ENCODE measurements at places on chromosomes 7 and 10.

GRCh38 chr7:106128836-106129235, 16.7 kb upstream of the SYPL1 start:
- DNase-seq = no peak

DNA sequence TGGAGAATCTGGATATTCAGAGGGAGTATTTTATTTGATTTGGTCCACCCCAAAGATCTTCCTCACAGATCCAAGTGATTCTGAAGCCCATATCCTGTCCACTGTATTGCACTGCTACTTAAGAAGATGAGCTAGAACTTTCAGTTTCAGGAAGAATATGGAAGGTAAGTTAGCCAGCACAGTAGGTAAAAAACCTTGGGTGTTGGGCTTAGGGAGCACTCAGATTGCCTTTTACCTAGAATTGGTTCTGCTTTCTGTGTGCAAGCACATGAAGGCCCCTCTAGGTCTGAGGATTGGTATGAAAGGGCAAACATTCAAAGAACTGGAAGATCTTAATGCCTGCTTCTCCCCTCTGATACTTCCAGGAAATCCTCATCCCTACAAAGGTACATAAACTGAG, 146.7 kb upstream of the COL1A2 start:
- DNase-seq = no peak

DNA sequence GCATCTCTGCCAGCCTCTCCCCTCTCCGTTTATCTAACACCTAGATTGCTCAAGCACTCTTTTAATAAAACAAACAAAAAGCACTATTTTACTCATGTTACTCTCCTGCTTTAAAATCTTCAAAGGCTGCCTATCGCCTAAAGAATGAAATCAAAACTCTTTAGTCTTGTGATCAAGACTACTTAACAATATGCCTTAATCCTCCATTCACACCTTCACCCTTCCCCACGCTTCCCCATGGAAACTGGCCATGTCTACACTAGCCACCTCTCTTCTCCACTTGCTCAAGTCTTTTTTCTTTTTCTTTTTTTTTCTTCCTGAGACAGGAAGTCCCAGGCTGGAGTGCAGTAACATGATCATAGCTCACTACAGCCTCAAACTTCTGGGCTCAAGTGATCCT, 47.8 kb upstream of the TMEM213 start:
- no peak for DNase-seq

DNA sequence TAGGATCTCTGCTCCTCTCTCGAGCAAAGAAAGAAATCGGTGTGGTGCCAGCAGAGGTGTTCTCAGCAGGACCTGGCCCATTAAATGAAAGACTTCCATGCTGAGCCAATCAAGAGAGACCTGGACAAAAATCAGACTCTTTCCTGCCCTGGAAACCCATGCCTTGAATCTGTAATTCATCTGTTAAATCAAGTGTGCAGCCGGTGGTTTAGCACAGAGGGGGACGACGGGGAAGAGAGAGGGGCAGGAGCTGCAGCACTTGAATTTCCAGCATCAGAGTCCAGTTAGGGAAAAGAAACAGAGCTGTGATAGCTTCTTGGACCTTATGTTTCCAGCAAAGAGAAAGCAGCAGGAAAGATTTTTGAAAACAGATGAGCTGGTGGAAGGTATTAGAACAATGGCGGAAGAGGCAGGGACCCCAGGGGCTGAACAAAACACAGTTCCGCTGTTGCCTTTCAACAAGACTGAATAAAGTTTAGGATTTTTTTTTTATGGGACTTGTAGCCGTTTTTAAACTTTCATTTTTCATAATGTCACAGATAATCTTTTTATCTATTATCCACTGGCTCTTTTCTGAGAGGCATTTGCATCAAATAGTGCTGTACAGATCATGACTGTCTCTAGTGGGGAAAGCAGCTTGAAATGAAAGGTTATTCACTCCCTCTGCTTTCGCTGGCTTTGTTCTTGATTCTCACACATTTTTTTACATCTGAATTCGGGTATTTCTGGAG, 543.6 kb upstream of the GALNT17 start:
- DNase-seq = no peak

GRCh38 chr10:30868611-30869010, 163.1 kb downstream of the ZNF438 start:
- DNase-seq = no peak

DNA sequence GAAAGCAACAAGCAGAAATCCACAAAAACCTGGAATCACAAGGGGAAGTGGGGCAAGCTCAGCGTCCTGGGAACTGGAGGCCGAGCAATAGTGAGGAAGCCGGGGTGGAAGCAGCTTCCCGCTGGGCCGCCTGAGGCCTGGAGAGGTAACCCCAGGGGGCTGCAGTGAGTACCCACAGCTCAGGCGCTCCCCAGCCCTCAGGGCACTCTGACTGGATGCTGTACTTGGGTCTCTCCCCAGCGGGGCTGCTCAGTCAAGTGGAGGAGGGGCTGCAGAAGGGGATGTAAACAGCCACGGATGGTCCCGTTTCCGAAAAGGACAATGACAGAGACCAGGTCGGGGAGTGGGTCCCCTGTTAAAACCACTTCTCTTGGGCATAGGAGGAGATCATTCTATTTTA, 50.3 kb downstream of the SLIT1 start:
- DNase-seq = no peak

DNA sequence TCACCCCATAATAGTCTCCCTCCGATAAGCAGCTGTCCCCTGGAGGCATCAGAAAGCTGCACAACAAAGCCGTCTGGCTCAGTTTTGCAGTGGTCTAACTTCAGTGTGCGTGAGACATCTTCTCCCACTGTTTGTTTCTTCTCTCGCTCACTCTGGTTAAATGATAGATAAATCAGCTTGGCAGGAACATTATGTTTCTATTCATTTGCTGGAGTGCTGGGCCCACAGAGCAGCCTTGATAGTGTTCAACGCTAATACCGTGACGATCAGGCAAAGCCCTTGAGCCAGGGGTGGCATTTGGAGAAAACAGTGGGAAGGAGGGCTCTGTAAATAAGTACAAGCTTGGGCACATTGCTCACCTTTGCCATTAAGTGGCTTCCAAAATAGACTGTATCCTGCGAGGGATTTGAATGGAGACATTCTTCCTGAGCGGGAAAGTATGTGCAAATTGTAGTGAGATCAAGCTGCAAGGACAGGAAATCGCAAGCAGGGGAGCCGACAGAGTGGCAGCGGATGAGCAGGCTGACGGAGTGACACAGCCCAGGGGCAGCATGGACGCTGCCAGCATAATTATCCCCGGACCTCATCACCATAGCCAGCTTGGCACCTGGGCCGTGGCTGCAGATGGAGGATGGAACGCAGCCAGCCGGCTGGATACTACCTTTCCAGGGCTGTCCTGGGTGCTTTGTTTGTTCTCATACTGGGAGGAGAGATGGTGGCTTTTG, 256.8 kb upstream of the FZD8 start:
- no peak for DNase-seq

DNA sequence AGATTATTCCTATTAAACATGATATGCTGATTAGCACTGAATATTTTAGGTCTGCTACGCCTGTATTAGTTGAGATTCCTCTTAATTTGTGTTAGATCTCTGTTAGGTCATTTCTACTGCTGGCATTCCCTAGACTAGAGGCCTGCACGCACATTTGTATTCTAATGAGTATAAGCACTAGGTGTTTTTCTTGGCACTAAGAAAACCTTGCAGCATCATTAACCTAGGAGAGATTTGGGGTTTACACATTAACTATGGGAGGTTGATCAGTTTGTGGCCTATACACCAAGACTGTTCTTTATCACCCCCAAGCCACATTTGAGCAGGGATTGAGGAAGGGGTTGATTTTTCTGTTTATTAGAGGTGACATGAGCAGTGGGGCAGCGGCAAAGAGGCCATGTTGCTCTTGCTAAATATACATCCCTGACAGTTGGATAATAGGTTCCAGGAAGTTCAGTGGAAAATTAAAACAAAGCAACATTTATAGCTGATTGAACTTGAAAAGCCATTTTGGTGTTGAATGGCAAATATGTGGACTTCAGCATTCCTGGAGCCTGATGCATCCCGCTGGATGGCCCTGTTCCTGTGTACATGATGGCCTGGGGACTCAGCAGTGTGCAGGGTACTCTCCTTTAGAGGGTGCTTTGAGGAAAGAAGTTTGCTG, 65.2 kb downstream of the GBF1 start:
- DNase-seq = no peak

DNA sequence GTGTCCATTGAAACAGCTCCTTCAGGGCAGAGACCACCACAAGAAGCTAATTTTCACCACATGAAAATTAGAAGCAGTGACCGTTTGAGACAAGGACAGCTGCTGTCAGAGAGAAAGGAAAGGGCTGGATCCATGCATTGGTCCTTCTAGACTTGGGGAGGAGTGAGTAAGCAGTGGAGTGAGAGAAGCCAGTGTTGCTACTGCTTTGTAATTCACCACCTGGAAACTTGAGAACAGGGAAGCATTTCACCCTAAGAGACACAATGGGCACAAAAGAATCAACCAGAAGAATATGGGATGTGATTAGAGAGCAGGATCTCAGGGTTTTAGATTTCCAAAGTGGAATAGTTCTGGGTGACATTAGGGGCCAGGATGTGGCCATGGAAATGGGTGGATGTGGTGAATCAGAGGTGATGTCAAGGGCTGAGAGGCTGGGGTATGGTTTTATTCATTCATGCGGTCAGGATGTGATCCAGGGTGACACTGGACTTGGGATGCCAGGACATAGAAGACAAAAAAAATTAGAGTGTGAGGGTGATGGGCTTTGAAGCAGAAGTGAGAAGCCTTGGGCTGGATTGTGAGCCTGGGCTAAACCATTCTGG, 61.6 kb downstream of the DENND11 start:
- DNase-seq = no peak

DNA sequence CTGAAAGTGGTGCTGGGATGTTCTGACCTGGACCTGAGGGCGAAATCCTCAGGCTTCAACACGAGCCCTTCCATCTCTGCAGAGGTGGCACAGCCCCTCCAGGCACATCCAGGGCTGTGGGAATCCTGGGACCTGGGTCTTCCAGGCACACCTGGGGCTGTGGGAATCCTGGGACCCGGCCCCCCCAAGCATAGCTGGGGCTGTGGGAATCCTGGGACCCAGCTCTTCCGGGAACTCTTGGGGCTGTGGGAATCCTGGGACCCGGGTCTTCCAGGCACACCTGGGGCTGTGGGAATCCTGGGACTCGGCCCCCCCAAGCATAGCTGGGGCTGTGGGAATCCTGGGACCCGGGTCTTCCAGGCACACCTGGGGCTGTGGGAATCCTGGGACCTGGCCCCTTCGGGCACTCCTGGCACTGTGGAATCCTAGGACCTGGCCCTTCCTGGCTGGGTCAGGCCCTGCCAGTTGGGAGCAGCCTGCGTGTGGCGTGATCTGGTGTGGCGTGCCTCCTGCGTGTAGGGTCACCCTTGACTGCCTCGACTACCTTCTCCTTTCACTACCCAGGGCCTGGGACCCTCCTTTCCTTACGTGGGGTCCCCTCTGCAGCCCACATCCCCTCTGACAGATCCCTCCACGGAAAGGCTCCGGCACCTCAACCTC, 124.0 kb downstream of the WDR37 start:
- DNase-seq = no peak

DNA sequence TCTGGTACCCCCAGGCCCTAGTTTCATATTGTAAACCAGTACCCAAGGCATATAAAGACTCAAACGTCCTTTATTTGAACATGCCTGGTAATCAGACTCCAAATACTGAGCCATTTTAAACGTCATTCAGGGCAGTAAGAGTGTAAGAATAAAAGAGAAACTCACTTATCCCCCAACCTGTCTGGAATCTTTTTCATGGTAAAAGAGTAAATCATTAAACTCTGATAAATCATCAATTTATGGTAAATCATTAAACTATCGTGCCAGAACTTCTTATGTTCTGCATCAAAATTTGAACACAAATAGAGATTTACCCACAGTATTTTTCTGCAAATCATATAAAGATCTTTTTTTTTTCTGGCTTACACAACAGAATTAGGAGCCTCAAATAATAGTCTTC, 734.3 kb upstream of the POT1 start:
- no peak for DNase-seq

DNA sequence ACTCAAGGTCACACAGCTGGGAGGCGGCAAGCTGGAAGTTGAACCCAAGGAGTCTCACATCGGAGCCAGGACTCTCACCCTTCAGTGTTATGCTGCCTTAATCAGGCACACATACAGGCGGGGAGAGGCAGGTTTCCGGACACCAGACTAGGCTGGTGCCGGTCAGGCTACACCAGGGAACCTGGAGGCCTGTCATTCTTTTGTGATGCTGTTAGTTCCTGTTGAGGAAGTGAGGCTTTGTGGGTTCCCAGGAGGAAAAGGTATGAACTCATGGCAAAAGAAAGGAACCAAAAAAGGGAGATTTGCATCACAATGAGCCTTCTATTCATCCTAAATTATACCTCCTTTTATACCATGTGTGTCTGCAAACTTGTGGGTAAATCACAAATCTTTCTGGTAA, 103.8 kb downstream of the TCF7L2 start:
- no peak for DNase-seq

- DNase-seq = no peak
These were observed 72.4 kb upstream of the LOXL4 start for GRCh38 chr10:98340261-98340939.

GRCh38 chr10:15229268-15229667, 60.8 kb upstream of the NMT2 start:
- no peak for DNase-seq

GRCh38 chr7:51543801-51544553, 227.4 kb upstream of the COBL start:
- DNase-seq = peak; percentile 64

GRCh38 chr10:36048236-36048635, 406.1 kb upstream of the FZD8 start:
- no peak for DNase-seq

DNA sequence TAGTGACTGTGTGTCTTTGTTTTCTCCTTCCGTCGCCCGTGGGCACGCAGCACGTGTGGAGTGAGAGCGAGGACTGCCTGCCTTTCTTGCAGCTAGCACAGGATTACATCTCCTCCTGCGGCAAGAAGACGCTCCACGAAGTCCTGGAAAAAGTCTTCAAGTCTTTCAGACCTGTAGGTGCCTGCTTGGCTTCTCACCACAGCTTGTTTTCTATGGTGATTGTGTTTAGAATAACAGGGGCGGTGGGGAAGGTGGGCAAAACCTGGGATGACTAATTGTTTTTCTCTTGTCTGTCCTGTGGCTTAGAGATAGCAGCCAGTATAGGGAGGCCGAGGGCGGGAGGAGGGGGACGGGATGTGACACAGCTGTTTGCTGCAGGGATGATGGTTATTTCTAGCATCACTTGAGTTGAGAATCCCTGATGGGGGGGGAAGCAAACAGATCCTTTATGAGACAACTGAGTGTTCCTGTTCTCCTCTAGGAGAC, 11.4 kb downstream of the MTURN start:
- no peak for DNase-seq

GRCh38 chr7:33062023-33062781, at the start of gene NT5C3A:
TSS of gene NT5C3A (minus strand) at chr7:33062776. CDS start at chr7:33062705, 71 bp downstream.
- DNase-seq = no peak

GRCh38 chr7:140557069-140557468, 77.8 kb upstream of the MKRN1 start:
- DNase-seq = no peak
